ENCODE measurements at places on chromosomes 2 and 18.

- no peak for DNase-seq
Measured at GRCh38 chr2:21162615-21162878, 38.8 kb downstream of the TDRD15 start.

DNA sequence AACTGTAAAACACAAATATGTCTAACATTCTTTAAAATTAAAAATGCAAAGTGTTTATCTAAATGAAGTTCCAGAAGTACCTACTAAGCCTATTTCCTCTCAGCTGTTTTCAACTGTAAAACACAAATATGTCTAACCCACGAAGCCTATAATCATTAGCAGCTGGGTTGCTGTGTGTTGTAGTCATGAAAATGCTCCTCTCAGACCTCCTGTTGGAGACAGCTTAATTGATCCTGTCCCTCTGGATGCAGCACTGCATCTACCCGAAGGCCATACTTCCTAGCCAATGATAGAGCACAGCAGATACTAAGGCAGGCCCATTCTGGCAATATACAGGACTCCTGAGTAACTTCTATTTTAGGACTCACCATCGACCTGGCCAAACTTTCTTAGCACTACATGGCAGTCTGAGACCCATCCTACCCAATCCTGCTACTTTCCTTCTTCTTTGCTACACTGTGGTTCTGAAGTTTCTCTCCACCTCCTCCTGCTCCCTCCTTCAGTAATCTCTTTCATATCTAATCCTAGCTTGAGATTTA, 92.5 kb upstream of the RBBP8 start:
- DNase-seq, result no peak

GRCh38 chr2:26196683-26197418, 24.0 kb downstream of the GAREM2 start:
- DNase-seq, result no peak

DNA sequence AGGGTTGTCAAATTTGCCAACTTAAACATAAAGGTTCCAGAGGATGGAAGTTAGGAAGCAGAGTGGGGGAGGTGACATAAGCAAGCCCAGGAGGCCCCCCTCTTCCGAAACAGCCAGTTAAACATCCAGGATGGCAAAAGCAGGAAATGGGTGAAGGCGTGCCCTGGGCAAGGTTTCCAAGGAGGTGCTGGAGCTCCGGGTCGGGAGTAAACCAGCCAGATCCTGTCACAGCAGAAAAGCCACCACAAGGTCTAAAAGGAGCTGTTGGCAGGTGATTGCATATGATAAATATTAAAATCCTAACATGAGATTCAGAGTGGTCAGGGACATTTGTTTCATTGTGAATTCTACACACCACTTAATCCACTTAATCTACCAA, 572.2 kb upstream of the SALL3 start:
- no peak for DNase-seq

DNA sequence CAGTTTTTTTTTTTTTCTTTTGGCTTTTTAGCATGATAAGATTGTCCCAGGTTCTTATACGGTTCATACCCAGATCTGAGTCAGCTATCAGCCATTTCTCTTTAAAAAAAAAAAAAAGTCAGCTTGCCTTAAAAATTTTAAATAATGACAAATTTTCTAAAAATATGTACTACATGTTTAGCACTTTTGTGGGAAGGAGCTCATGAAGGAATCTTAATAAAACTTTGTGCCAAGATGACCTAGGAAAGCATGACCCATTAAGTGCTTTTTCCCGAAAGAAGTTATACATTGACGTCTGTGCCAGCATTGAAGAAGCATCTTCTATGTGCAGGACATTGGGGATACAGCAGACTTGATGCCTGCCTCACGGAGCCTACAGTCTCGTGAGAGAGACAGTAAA, 4.5 kb upstream of the RBMS1 start:
- no peak for DNase-seq

- no peak for DNase-seq
Measured at GRCh38 chr2:216117561-216118340, 8.6 kb downstream of the XRCC5 start.

DNA sequence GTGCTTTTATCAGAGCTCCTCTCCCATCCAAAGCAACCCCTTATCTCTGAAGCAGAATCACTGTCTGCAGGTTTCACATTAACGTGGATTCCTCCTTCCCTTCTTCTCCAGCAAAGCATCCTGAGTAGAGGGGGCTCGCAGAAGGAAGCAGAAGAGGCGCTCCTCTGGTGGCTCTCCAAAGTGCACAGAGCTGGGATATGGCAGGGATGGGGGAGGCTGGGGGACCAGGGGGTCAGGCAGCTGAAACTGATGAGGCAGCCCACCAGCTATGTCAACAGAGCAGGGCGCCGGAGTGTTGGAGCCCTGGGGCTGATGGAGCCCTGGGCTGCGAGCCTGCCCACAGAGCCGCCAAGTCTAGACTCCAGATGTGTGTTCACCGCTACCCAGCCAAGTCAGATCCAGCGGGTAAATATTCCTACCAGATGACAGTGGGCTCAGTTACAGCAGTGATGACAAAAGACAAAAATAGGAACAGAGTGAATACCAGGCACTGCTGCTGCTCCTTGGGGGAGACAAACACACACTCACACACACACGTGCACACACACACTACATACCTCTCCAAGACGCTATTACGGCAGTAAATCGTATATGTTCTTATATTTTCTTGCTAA, 678.3 kb upstream of the ID2 start:
- no peak for DNase-seq

GRCh38 chr18:25454270-25454659, 102.3 kb upstream of the ZNF521 start:
- DNase-seq, result no peak

- DNase-seq, result no peak
Measured at GRCh38 chr2:137336067-137336466, 570.7 kb downstream of the THSD7B start.

GRCh38 chr2:98142106-98142791, 55.3 kb downstream of the VWA3B start:
- DNase-seq, result no peak

DNA sequence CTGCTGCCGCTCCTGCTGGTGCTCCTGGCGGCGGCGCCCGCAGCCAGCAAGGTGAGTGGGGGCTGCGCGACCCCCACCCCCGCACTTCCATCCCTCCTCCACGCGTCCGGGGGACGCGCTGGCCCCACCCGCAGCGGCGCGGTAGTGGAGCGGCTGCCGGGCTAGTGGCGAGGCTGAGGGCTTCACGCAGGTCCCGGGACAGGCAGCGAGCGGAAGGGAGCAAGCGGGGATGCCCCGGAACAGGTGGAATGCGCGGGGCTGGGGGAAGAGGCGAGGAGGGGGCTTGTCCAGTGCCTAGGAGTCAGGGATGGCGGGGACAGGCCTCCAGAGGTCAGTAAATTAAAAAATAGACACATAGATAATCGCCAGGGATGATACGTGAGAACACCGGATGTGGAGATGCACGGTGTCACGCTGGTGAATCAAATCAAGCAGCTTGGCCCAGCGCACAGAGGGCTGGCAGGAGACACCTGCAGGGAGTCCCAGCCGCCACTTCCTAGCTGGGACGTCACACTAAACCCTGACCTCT, 403 bp downstream of the COL4A3 start:
- no peak for DNase-seq

GRCh38 chr2:59383473-59383872, 1142.3 kb upstream of the FANCL start:
- DNase-seq, result no peak

DNA sequence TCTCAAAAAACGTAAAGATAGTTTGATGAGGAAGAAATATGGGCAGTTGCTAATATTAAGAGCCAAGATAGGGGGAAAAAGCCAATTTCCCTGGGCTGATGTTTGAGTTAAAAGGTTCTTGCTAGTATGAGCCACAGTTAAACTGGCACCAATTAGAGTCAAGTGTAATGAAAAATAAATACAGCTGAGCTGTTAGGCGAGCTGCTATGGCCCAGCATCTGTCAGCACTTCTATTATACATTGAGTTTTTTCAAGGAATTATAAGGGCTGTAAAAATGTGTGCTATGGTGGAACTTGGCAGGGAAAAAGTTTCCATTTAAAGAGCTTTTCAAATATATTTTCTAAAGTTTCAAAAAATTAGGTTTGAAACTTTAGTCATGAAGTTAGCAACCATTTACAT, 279.6 kb downstream of the CYRIA start:
- no peak for DNase-seq

DNA sequence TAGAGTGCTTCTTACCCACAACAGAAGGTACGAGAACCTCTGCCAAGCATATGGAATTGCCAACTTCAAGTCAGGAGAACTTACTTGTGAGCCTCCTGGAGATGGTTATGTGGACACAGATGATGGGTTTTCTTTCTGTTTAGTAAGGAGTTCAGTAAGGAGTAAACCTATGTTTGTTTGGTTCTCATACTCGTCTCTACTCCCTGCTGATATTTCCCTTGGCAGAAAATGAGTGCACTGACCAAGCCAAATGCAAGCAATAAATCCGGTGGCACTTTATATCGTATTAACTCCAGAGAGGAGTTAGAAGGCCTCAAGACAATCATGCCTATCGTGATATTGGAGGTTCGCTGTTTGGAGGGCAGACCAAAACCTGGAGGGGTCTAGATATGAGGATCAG, 83.2 kb upstream of the CYP1B1 start:
- DNase-seq, result no peak

GRCh38 chr18:50679656-50680055, 119.8 kb downstream of the MAPK4 start:
- no peak for DNase-seq

DNA sequence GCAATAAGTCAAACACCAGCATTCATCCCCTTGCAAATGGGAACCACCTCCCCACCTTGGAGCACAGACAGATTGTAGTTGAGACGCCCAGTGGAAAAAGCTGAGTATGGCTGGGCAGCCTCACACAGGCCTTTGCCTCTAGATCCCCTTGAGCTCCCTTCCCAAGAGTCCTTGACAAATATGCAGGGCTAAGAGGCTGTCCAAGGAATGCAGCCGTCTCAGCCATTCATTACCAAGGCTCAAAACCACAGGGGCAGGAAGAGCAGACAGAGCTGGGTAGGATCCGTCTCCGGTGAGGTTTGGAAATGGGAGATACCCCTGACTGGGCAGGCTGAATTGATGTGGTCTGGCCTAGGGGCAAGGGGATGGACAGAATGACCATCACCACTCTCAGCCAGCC, 557.1 kb downstream of the TNS1 start:
- no peak for DNase-seq

- DNase-seq, result peak; percentile 57
Measured at GRCh38 chr2:231687133-231687852, 21.0 kb upstream of the PTMA start.

DNA sequence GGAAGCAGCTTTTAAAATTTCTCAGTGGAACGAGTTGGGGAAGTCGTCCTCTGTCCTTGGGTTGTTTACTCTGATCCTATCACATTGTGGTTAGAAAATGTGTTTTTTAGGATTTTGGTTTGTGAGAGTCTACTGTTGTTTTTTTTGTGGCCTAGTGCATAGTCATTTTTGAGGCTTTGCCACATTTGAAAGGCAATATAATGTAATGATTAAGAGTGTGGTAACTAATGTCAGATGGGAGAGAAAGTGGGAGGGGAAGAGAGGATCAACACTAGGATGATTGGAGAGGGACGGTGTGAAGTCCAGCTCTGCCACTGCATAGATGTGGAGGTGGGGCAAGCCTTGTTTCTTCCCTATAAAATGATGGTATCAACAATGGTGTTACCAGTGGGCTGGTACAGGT, 8.5 kb downstream of the SP140L start:
- DNase-seq, result no peak

GRCh38 chr18:21786526-21786925, 45.9 kb downstream of the MIB1 start:
- DNase-seq, result no peak

DNA sequence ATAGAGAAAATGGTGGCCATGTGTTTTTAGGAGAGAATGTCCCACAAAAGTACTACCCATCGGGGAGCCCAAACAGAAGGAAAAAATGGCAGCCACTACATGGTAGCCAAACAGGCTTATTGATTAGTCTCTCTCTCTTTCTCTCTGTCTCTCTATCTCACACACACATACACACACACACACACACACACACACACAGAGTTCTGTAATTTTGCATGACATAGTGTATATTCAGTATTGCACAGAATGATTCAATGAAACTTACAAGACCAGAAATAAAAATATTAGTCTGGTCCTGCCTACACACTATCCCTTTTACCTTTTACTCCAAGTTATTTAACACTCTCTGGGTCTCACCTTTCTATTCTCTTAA, 124.8 kb upstream of the SLC39A10 start:
- DNase-seq, result no peak

- no peak for DNase-seq
Measured at GRCh38 chr2:172513524-172513900, 42.4 kb upstream of the PDK1 start.

GRCh38 chr2:202378001-202378400, 1.9 kb downstream of the BMPR2 start:
- no peak for DNase-seq

DNA sequence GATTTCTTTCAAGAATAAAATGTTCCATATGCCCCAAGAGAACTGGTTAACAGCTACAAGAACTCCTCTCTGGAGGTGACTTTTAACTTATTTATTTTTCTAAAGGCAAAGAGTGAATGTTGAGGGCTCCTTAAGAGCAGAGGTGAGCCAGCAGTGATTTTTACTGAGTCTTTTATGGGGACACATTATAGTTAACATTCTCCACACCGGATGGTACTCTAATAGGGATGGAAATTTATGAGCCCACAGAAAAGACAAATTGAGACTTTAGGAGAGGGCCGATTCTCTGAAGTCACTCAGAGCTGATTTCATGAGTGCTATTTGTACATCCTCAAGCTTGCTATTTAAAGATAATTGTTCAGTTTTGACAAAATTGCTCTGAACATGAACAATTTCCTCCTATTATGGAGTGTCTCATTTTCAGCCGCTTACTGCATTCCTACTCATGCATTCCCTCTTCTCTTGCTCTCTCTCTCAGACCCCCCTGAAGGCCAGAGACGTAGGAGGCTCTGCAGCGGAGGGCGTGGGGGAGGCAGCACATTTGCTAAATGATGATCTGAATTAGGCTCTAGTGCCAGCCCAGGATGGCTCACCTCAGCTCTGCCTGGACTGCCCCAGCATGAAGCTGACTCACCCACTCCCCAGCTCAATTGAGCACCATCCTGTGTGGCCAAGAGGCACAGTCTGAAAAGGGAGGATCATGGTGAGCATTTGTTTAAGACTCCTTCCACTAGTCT, 5.9 kb upstream of the RPL37A start:
- no peak for DNase-seq

DNA sequence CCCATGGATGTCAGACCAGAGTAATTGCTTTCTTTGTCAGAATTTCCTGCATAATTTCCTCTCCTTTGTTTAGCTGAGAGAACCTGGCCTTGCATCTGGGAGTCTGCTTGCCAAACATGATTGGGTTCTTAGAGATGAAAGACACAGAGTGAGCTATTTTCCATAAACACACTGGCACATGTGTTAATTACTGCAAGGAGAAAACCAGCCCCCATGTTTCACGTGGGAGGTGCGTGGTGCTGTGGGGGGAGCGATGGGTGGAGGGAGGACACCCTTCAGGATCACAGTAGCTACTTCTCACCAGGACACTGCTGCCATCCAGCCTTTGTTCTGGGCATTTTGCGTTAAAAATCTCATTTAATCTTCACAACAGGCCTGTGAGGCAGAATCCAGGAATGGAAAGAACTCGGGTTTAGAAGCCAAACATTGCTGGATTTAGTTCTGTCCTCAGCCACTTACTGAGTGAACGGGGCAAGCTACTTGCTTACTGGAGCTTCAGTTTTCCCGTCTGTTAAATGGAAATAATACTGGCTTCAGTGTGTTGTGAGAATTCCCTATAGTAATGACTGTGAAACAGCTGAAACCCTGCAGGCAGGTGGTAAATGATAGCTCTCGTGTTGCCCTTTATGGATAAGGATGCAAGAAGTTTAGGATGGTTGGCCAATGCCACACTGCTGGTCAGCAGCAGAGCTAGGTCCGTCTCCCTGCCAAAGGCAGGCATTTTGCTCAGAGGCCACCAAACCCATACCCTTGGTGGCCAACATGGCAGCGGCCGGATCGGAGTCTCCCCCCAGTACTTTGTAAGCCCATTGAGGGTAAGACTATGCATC, 100.1 kb upstream of the ASAP2 start:
- no peak for DNase-seq

Data from natural killer cell (primary cell).